ENCODE measurements at places on chromosomes 3 and 15. TPM values are rescaled to one million over a fixed set of nuclear protein-coding genes. Genes with fewer than 3 reads are reported as not detected.

DNA sequence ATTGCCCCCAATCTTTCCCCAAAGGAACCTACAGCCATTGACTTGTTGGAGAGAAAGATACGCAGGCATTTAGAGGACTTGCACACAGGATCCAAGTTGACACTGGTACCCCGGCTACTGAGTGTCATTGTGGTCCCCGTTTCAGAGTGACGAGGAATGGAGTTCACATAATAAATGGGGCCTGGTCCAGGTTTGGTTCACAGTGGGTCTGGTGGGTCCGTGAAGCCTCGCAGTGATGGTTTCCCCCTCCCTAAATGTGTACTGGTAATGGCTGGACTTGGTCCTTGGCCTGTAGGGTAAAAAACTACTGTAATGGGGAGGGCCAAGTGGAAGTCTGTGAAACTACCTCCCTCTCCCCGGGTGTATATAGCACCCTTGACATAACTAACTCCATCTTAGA, 232.1 kb upstream of the LYSMD4 start:
- H3K36me3 ChIP-seq: peaks cover 16% of the 10 kb centered on the region
- peaks cover 6% of the 10 kb centered on the region for H3K27me3 ChIP-seq
- H3K4me3 ChIP-seq: no peak overlapping the region
- no peak for DNase-seq

The CCR8 gene
- total RNA-seq: not detected

The CA12 gene
- not detected for total RNA-seq

DNA sequence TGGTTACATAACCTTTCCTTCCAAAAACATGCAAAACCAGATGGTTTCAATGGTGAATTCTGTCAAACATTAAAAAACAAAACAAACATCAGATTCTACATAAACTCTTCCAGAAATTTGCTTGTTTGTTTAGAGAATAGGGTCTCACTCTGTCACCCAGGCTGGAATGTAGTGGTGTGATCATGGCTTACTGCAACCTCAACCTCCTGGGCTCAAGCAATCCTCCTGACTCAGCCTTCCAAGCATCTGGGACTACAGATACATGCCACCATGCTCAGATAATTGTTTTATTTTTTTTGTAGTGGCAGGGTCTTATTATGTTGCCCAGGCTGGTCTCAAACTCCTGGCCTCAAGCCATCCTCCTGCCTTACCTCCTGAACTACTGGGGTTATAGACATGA, 36.1 kb downstream of the FBXL2 start:
- no peak for DNase-seq
- H3K27me3 ChIP-seq: no peaks in the 10 kb centered on the region
- H3K27ac ChIP-seq: no peak overlapping the region
- no peaks in the 10 kb centered on the region for H3K4me1 ChIP-seq
- H3K4me3 ChIP-seq: no peak overlapping the region

DNA sequence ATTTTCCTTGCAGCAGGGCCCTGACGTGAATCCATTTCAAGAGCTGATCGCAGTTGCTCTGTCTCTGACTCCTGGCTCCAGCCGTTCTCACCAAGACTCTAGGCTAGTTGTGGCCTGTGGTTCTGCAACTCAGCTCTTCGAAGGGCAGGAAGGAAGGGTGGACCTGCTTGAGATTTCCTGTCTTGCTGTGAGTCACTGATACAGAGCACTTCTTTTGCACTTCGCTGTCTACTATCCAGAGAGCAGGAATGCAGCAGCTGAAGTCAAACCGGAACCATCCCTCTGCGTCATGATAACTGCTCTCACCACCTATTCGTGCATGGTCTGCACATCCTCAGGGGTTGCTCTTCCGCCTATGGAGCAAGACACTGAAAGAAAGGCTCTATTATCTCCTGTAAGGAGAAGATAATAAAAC, 59.7 kb downstream of the RAP2B start:
- H3K4me3 ChIP-seq: no peak overlapping the region

The ZCWPW2 gene
- total RNA-seq: 0.49 TPM

DNA sequence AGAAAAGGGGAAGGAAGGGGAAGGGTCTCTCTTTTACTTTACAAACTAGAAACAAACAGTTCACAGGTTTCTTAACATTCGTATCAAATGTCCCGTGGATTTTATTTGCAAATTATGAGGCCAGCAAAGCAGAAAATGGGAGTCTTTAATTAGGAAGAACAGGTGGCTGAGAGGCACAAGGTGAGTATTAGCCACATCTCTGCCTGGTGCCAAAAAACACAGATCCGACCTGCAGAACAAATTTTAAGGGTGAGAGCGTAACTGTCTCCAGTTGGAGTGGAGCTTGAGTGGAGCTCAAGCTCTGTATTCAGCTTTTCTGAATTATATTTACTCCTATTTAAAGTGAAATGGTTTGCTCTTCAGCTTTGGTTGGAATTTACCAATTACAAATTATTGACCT, 1004.9 kb downstream of the FHIT start:
- no peak overlapping the region for H3K4me3 ChIP-seq
- no peaks in the 10 kb centered on the region for H3K36me3 ChIP-seq
- no peak for DNase-seq
- H3K4me1 ChIP-seq: no peaks in the 10 kb centered on the region
- no peaks in the 10 kb centered on the region for H3K27me3 ChIP-seq

DNA sequence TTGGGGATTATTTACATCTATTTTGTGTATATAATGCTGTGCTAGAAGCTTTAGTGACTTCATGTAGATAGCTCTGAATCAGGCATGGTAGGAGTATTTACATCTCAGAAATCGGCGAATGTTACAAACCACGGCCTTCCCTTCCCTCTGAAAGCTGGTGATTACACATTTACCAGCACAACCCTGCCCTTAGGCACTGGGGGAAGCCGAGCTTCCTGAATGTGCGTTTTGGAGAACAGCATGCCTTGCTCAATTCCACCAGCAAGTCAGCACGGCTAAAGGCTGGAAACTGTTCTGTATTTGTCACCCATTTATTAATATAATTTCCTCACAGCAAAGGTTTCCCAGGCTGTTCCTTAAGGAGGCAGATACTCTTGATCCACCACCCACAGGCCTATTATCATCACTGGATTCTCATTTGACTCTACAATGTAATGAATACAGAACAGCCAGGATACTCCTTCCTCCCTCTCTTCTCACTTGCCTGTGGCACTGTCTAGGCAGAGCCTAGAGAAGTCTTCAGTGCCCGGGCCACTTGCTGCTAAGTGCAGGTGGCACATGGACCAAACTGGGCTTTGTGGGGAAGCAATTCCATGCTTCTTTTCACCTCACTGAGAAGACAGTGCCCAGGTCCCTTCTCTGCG, 55.2 kb upstream of the CACNA2D3 start:
- DNase-seq: no peak
- H3K36me3 ChIP-seq: peaks cover 20% of the 10 kb centered on the region
- H3K27me3 ChIP-seq: peaks cover 2% of the 10 kb centered on the region
- H3K27ac ChIP-seq: no peak overlapping the region
- peaks cover 5% of the 10 kb centered on the region for H3K4me1 ChIP-seq

- H3K36me3 ChIP-seq: peaks cover 1% of the 10 kb centered on the region
- no peak for DNase-seq
- H3K4me1 ChIP-seq: no peaks in the 10 kb centered on the region
- H3K4me3 ChIP-seq: no peak overlapping the region
- H3K27ac ChIP-seq: no peak overlapping the region
These were observed 23.2 kb downstream of the NRG4 start for GRCh38 chr15:75989045-75989444.

The TRH gene
- total RNA-seq: 1.7 TPM

- no peaks in the 10 kb centered on the region for H3K4me1 ChIP-seq
- H3K4me3 ChIP-seq: no peak overlapping the region
- H3K27me3 ChIP-seq: no peaks in the 10 kb centered on the region
- H3K36me3 ChIP-seq: no peaks in the 10 kb centered on the region
These were observed 125.1 kb downstream of the ABI3BP start for GRCh38 chr3:100868096-100868495.

GRCh38 chr15:77696871-77697270, 64.2 kb upstream of the LINGO1 start:
- DNase-seq: no peak
- H3K4me3 ChIP-seq: no peak overlapping the region
- H3K4me1 ChIP-seq: no peaks in the 10 kb centered on the region
- H3K27ac ChIP-seq: no peak overlapping the region

GRCh38 chr15:72491768-72492167, 17.6 kb downstream of the ARIH1 start:
- no peak for DNase-seq
- H3K36me3 ChIP-seq: no peaks in the 10 kb centered on the region
- peaks cover 32% of the 10 kb centered on the region for H3K4me1 ChIP-seq
- no peak overlapping the region for H3K4me3 ChIP-seq
- no peak overlapping the region for H3K27ac ChIP-seq
- H3K27me3 ChIP-seq: no peaks in the 10 kb centered on the region

DNA sequence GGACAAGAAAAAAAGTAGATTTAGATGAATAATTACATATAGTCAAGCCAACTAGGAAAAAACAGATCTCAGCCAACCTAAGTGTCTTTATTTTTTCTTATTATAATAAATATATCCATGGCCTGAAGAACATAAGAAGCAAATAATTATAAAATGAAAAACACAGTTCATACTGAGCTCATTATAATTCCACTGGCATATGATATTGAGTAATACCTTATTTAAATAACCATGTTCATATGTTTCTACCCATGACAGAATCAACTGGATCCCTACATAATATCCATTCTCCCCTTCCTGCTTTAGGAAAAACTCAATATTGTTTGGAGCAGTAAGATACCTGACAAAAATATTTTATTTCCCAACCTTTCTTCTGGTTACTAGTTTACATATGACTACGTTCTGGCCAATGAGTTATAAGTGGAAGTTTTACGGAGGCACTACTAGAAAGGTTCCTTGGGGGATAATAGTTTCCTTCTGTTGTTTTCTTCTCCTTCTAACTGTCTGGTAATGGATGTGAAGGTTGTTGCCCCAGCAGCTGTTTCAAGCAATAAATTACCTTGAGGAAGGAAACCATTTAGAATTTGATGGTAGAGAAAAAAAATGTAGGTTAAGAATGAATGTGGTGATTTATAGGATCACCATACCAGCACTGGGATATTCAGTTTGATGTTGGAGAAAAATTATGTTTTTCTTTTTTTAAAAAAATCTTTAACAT, 184.1 kb upstream of the MBNL1 start:
- no peak overlapping the region for H3K4me3 ChIP-seq
- no peaks in the 10 kb centered on the region for H3K27me3 ChIP-seq

DNA sequence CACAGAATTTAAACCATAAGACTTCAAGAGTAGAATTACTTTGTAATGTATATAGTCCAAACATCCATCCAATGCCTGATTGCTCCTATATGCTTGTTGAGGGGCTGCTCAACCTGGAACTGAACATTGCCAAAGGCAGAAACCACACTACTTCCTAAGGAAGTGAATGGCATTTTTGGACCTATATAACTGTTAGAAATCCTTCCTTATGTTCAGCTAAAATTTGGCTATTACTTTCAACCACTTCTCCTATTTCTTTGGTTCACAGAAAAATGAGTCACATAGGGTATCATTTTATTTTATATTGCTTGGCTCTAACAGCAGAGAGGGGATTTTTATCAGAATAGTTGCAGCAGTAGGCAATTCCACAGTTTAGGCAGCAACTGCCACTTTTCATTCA, 342.1 kb downstream of the SLC9A9 start:
- H3K27ac ChIP-seq: no peak overlapping the region
- no peaks in the 10 kb centered on the region for H3K36me3 ChIP-seq
- no peak for DNase-seq
- H3K27me3 ChIP-seq: no peaks in the 10 kb centered on the region
- no peak overlapping the region for H3K4me3 ChIP-seq
- no peaks in the 10 kb centered on the region for H3K4me1 ChIP-seq
